GM04503 (cell line): ENCODE measurements at places on chromosomes 11 and 22.

GRCh38 chr11:8928205-8928604 lies 4.5 kb downstream of the C11orf16 start:
- DNase-seq, result no peak

DNA sequence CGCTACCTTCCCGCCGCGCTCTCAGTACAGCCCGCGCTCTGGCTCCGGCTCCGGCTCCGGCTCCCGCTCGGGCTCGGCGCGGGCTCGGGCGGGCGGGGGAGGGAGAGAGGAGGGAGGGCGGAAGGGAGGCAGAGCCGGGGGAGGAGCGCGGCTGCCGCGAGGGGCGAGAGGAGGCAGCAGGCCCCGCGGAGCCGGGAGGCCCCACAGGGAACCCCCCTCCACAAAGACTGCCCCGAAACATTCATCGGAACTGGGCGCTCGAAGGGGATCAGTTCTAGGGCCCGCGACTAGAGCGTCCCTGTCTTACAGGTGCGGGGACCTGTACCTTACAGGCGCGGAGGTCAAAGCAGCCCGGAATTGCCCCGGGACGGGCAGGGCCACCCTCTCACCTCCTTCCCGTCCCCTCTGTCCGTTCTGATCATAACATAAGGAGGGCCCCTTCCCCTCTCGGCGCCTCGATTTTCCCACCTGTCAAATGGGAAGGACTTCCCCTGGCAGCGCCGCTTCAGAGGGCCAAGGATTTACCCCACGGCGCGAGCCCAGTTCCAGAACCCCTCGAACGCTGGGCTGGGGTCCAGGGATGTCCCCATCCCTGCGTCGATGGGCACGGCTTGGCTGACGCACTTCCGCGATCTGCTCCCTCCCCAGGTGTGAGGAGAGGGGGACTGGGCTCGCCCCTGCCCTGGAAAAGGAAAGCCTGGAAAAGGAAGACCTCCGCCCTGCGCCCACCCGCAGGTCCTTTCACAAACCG lies at the start of gene SHISA8:
TSS of gene SHISA8 (minus strand) at position 40 of the 751 bp plus-strand sequence. CDS start 407 bp downstream, outside the sequence.
- DNase-seq, result no peak

DNA sequence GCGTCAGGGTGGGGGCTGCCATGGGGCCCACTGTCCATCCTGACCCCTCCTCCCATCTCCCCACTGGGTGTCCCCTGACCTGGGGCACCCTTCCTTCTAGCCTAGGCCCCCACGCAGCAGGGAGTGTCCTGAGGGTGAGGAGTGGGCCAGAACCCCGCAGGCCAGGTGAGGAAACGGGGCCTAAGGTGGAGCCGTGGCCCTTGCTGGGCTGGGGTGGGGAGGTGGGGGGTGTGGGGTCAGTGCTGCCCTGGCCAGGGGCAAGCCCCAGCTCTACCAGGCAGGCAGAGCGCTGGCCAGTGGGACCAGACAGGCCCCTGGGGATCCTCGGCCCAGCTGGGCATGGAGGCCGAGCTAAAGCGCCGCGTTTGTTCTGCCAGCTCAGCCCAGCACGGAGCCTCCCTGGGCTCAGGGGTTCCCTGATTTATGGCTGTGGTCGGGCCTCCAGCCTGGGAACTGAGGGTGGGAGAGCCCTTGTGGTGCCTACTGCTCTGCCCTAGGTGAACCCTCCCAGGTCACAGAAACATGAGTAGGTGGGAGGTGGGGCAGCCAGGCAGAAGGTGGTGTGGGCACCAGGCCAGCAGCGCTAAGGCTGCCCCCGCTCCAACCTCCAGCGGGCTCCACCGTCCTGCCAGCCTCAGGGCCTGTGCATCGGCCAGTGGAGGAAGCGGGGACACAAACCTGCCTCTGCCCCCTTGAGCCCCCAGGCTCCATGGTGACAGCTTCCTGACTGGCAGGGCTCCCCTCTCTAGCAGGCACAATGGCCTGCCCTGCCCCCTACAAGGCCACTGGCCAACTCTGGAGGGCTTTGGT lies 22.4 kb downstream of the TRMU start:
- no peak for DNase-seq

DNA sequence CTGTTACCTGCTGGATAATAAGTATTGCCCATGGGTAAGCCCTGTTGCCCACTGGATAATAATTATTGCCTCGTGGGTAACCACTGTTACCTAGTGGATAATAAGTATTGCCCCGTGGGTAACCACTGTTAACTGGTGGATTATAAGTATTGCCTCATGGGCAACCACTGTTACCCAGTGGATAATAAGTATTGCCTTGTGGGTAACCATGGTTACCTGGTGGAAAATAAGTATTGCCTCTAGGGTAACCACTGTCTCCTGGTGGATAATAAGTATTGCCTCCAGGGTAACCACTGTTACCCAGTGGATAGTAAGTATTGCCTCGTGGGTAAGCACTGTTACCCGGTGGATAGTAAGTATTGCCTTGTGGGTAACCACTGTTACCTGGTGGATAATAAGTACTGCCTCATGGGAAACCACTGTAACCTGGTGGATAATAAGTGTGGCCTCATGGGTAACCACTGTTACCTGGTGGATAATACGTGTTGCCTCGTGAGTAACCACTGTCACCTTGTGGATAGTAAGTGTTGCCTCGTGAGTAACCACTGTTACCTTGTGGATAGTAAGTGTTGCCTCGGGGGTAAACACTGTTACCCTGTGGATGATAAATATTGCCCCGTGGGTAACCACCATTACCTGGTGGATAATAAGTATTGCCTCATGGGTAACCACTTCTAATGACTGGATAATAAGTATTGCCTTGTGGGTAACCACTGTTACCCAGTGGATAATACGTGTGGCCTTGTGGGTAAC lies 29.0 kb upstream of the NXPE4 start:
- DNase-seq, result no peak

DNA sequence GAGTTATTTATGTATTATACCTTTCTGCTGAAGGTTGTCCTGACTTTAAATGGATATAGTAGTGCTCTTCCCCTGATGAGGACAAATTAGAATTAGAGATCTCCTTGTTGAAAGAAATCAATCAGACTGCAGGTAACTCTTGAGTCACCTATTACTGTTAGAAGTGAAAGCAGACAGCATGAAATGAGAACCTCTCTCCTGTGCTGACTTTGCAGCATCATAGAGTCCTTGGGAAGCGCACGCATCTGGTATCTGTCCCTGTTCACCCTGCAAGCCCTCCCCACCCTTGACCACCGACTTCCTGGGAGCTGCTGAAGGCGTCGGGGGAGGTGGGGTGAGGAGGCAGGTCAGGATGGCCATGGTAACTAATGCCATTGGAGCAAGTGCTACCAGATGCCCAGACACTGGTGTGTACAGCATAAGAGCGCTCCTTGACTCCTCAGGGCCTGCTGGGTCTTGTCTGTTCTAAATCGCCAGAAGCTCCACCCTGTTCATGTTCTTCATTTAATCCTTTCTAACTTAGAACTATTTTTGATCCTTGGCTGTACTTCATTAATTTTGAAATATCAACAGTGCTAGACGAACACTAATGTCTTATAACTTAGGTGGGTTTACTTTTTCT lies 143.9 kb downstream of the WNT7B start:
- no peak for DNase-seq

DNA sequence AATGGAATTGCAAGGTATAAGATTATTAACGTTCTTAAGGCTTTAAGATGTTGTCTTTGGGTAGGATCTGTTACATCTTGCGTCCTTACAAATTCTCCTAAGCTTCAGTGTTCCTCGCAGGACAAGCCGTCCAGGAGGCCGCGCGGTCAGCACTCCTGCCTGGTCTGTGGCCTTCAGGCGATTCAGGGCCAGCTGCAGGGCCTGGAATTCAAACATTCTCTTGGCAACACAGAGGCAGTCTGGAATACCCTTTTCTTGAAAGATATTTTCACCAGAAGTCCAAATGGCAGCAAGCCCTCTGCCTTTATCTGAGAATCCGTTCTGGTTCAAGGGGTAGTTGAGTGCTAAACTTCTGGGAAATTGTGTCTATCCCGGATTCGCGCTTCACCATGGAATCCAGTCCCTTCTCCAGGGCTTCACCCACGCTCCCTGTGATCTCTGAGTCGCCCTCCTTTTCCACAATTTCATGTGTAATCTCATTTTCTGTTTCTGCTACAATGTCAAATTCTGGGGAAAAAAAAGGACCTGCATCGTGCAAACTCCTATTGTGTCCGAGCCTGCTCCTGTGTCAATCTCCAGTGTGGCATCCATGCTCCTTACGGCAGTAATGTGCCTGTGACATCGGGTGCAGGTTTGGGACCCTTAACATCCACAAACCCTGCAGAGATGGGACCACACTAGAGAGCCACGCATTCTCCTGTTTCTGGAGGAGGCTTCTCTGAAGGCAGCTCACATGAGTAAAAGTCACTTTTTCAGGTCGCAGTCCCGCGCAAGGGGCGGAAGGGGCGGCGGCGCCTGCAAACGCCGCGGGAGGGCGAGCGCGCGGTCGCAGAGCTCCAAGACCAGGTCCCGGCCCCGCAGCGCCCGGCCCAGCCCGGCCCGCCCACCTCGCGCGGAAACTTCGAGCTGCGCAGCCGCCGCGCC lies 25.4 kb upstream of the SORL1 start:
- DNase-seq, result no peak
